ENCODE measurements at places on chromosomes 11 and 22. TPM values are rescaled to one million over a fixed set of nuclear protein-coding genes. Genes with fewer than 3 reads are reported as not detected.

PVALB gene
- polyA plus RNA-seq: not detected

TMEM134 gene
- 71.7 TPM for polyA plus RNA-seq

THRSP gene
- polyA plus RNA-seq: 17.5 TPM

P2RY6 gene
- 1.9 TPM for polyA plus RNA-seq

- peaks cover 8% of the 10 kb centered on the region for H3K4me1 ChIP-seq
- no peak for DNase-seq
- no peaks in the 10 kb centered on the region for H3K27me3 ChIP-seq
- H3K27ac ChIP-seq: no peak overlapping the region
- no peak overlapping the region for H3K4me3 ChIP-seq
Measured at GRCh38 chr22:37308385-37309200, 26.3 kb downstream of the CYTH4 start.

GRCh38 chr11:115618428-115618827, 114.2 kb upstream of the CADM1 start:
- H3K27me3 ChIP-seq: no peaks in the 10 kb centered on the region
- H3K4me3 ChIP-seq: no peak overlapping the region
- no peaks in the 10 kb centered on the region for H3K4me1 ChIP-seq
- no peaks in the 10 kb centered on the region for H3K36me3 ChIP-seq
- DNase-seq: no peak

DNA sequence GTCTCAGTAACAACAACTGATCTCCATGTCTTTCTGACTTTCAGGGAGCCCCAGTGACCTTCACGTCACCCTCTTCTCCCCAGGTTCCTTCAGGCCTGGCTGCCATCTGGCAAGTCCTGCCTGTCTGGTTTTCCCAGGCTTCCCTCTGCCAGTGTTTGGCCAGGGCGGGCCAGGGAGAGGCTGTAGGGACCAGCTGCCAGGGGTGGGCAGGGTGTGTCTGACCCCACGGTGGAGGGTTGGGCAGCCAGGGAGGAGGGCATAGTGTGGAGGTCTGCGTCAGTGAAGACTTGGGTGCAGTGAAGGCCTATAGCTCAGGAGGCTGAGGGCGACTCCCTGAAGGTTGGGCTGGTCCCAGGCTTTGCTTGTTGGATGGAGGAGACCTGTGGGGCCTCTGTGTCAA, 11.9 kb upstream of the MRGPRX2 start:
- no peaks in the 10 kb centered on the region for H3K27me3 ChIP-seq
- H3K27ac ChIP-seq: no peak overlapping the region
- H3K4me3 ChIP-seq: no peak overlapping the region
- no peaks in the 10 kb centered on the region for H3K4me1 ChIP-seq

DNA sequence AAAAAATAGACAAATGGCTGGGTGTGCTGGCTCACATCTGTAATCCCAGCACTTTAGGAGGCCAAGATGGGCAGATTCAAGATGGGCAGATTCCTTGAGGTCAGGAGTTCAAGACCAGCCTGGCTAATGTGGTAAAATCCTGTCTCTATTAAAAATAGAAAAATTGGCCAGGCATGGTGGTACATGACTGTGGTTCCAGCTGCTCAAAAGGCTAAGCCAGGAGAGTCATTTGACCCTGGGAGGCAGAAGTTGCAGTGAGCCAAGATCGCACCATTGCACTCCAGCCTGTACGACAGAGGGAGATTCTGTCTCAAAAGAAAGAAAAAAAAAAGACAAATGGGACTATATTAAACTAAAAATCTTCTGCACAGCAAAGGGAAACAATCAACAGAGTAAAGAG, 55.4 kb downstream of the USP35 start:
- no peaks in the 10 kb centered on the region for H3K27me3 ChIP-seq
- no peak overlapping the region for H3K4me3 ChIP-seq
- DNase-seq: no peak
- H3K36me3 ChIP-seq: no peaks in the 10 kb centered on the region

- peaks cover 4% of the 10 kb centered on the region for H3K4me1 ChIP-seq
- no peak overlapping the region for H3K4me3 ChIP-seq
- no peak overlapping the region for H3K27ac ChIP-seq
- peak; percentile 73 for DNase-seq
Measured at GRCh38 chr22:31313366-31314147, 21.3 kb upstream of the PIK3IP1 start.

- peak overlapping the region; percentile 93 for H3K27ac ChIP-seq
- H3K4me3 ChIP-seq: no peak overlapping the region
Measured at GRCh38 chr11:57800444-57801182, 39.0 kb downstream of the CTNND1 start.

GRCh38 chr11:128726458-128727139, 32.7 kb downstream of the FLI1 start:
- H3K4me3 ChIP-seq: no peak overlapping the region
- H3K27me3 ChIP-seq: peaks cover 2% of the 10 kb centered on the region
- no peak for DNase-seq
- peaks cover 5% of the 10 kb centered on the region for H3K4me1 ChIP-seq

DNA sequence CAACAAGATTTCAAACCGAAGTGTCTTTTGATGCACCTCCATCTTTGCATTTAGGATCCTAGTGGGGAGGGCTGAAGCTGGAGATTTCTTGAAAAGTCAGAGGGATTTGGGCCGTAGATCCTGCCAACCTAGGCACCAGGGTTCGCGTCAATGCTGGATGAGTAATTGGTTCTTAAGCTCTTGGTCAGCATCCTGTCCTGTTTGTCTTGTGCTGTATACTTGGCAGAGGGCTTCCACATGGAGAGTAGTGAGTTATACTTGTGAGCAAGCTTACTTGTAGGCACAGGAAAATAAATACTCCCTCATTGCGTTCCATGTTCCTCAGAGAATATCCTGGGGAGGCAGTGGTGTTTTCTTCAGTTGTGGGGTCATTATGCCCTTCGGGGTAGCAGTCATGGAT, 12.6 kb downstream of the INSC start:
- no peak for DNase-seq
- no peaks in the 10 kb centered on the region for H3K36me3 ChIP-seq
- H3K27ac ChIP-seq: no peak overlapping the region
- no peaks in the 10 kb centered on the region for H3K27me3 ChIP-seq
